Activated naive CD4-positive, alpha-beta T cell treated with anti-CD3 and anti-CD28 coated beads, Interleukin-2, amount 50 U/mL, for 16 hours (primary cell): ENCODE measurements at places on chromosomes 2 and 18.

DNA sequence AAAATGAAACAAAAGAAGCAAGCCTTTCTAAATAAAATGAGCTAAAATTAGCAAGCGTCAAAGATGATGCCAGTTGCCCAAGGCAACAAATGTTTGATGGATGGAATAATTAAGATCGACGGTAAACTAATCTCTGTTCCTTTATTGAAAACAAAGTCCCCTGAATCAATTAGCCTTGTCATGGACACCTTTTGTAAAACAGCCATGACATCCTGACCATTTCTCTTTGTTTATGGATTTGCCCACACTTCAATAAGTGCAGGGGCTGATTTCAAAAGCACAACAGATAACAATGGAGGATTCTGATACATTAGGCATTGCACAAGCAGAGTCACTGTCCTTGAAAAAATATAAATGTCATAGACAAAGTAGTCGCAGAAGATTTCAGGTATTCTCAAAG, 160.1 kb upstream of the HNRNPA3 start:
- DNase-seq = no peak

DNA sequence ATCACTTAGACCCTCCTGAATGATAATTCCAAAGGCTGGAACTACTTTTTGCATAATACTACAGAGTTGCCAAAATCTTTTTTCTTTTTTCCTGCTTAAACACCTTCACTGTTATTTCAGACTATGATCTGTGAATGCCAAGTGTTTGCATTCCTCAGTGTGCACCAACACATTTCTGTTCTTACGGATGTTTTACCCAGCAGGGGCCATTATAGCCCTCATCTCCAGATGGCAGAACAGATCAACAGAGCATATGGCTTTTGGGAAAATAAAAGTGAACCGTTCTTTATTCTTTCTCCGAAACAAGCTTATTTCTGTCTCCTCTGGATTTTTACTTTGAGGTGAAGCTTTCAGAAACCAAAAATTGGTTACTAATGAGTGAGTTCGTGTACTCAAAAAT, 1226.6 kb upstream of the FAM98A start:
- DNase-seq = no peak

DNA sequence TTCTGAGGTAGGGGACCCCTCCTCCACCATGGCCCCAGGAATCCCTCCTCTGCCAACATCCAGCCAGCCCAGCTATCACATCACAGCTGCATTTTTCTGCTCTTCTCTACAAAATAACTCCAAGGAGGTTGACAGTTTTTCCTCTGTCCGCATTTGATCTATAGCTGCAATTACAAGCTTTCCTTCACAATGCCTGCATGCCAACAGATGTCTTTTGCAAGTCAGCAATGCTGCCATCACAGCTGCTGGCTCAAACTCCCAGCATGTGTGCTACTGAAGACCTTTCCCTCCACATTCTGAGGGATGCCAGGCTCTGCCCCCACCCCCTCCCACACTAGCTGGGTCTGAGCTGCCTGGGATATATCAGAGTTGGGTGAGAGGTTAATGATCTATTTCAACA, 51.7 kb downstream of the MCFD2 start:
- no peak for DNase-seq

GRCh38 chr18:9665314-9665713, 42.8 kb upstream of the RAB31 start:
- DNase-seq = no peak

GRCh38 chr2:177917169-177917568, 155.4 kb downstream of the PDE11A start:
- no peak for DNase-seq
